ENCODE measurements at places on chromosomes 7 and 10. TPM values are rescaled to one million over a fixed set of nuclear protein-coding genes. Genes with fewer than 3 reads are reported as not detected.
A peak's percentile ranks its signal among the peaks of the same experiment; 100 is the strongest.

GRCh38 chr10:3776796-3777571 lies 8.0 kb downstream of the KLF6 start:
- no peak for DNase-seq

The VIPR2 gene
- not detected for total RNA-seq

The DNAJC12 gene
- total RNA-seq, result 0.17 TPM

DNA sequence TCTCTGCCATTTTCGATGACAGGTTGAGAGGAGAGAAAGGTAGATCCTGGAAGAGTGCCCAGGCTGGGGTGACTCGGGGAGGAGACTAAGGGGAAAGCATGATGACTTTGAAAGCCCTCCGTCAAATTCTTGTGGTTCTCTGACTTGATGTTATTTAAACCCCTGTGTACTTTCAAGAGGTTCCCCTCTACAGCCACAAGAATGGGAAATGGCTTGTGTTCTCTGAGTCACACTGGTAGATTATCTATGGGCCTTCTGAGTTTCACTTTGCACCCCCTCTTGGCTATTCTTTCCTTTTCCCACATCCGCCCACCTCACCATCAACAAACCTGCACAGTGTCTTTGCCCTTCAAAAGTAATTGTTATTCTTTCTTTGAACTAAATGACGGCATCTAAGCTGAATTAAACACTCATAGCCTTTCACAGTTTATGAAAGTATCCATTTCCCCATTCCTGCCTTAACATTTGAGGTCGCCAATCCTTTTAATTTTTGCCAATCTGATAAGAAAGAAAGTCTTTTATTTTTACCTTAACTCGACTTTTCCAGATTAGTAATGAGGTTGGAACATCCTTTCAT lies 24.1 kb downstream of the PRF1 start:
- peak; percentile 76 for DNase-seq

DNA sequence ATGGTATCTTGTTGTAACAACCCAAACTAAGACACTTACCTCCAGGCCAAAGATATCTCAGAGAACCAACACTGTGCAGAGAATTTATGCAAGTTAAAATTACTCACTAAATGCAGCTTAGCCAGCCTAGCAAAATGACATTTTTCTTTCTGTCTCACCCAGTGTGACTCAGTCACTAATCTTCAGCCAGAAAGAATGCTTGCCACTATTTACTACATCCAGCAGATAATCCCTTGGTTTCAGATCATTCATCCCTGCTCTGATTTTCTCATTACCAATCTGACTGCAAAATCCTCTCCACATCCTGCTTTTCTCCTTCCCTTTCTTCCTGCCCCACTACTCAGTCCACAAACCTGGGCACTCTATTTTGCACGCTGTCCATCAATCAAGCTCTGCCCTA lies 93.5 kb upstream of the NEBL start:
- peak; percentile 13 for DNase-seq

- DNase-seq, result peak; percentile 82
These were observed 21.8 kb downstream of the RPA3 start for GRCh38 chr7:7696458-7697119.

The FXYD4 gene
- total RNA-seq, result not detected

DNA sequence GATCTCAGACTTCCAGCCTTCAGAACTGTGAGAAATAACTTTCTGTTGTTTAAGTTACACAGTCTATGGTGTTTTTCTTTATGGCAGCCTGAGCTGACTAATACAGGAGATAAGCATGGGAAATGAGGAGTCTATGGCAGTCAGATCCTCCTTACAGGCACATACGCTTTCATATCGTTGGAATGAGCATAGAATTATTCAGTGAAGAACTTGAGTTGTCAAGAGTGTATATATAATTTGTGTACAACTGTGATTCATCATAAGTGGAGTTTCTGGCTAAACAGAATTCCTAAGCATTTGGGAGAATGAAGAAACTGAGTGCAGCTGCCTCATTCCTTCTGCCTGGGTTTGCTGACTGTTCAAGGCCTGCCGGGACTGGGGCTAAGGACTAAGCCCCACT lies 516.7 kb downstream of the ADRA2A start:
- no peak for DNase-seq

The CUTC gene
- total RNA-seq, result 13.7 TPM

DNA sequence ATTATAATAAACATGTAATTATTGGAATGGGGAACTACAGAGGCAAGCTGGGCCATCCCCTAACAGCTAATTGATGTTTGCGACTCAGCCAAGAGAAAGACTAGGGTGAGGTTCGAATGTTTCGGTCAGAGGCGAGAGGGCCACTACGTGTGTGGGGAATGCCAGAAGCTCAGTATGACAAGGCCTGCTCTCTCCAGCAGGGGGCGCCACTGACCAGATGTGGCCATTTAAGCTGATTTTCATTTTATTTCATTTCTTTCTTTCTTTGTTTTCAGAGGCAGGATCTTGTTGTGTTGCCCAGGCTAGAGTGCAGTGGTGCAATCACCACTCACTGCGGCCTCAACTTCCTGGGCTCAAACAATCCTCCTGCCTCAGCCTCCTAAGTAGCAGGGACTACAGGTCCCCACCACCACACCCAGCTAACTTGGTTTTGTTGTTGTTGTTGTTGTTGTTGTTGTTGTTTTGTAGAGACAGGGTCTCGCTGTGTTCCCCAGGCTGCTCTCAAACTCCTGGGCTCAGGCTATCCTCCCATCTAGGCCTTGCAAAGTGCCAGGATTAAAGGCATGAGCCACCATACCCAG lies 38.1 kb downstream of the TMEM130 start:
- no peak for DNase-seq

DNA sequence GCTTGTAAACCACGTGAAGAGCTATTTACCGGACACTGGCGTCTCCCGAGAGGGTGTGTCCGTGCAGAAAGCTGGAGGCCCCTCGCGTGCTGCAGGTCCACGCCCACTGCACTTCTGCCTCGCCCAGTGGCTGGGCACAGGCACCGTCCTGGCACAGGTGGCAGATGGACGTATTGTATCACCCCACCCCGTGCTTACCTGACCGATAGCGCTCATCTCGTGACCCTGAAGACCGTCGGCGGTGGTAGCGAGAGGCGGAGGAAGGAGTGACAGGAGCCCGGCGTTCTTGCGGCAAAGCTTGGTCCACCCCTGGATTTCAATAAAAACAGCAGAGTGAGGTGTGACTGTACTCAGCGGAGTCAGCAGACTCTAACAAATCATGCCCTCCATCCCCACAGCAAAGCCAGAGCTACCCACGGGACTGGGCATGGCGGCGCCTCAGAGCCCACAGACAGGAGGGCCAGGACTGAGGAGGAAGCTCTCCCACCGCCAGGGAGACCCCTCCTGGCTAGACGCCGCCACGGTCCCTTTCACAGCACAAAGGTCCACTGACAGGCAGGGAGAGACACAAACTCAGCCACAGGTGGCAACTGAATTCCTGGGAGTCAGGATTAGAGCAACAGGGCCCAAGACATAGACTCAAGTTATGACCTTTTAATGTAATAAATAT lies 217.1 kb downstream of the DIP2C start:
- no peak for DNase-seq

DNA sequence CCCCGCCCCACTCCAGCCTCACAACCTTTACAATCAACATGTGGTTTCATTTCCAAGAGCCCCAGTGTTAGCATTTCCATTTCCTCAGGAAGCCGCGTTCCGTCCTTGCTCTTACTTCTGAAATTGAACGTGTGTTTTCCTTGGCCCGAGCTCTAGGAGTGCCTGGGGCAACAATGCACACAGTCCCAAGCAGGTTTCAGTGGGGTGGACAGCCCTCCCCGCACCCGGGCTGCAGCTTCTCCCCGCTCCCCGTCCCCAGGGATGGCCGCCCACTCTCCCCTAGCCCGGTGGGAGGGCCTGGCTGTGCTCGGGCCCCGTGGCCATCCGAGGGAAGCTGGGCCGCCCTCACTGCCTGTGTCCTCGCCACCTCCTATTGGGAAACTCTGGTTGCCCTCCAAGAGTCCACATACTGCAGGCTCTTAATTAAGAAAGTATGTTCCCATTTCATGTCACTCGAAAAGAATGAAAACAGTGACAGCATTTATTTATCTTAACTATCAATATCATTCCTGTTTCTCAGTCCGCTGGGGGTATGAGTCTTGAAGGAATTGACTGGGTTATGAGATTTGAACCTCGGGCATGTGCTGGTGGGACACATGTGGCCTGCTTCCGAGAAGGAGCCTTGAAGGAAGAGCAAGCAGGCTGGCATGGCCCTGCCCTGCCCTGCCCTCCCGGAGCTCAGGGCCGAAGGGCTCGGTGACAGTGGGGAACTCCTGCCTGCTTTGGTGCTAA lies 163.8 kb downstream of the GRK5 start:
- DNase-seq, result no peak

DNA sequence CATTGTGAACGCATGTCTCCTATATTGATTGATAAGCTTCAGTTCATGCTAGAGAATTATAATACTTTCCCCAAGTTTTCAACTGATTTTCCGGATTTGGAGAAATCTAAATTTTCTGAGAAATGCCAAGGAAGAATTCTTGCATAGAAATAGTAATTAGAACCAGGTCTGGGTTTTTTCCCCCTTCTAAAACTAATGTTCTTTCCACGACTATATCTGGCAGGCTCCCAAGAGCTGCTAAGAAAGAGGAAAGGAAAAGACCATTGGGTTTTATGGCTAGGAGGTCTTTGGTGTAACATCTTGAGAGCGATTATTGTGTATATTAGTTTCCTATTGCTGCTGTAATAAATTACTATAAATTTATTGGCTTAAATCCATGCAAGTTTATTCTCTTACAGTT lies 71.8 kb upstream of the CACNB2 start:
- DNase-seq, result no peak

The SORBS1 gene
- total RNA-seq, result 8.5 TPM

The PDK4 gene
- 0.29 TPM for total RNA-seq

- DNase-seq, result no peak
These were observed 37.3 kb downstream of the DNAH11 start for GRCh38 chr7:21580073-21580521.

The LIPJ gene
- total RNA-seq, result not detected

DNA sequence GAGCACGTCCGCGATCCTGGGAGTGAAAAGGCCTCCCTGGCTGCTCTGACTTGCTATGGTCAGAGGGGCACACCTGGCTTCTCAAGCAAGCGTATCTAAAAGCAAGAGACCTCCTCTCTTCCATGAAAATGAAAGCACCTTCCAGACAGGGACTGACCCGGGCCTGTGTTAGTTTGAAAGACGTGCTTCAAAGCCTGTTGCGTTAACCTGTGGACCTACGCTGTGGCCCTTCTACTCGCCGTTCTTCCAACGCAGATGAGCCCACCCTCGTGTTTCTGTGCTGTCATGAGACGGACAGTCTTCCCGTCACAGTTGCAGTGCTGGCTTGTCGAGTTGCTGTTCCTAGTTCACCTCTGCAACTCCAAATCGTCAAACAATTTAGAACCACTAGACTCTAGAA lies 15.5 kb upstream of the GDI2 start:
- no peak for DNase-seq

The TCAF2 gene
- 0.07 TPM for total RNA-seq

DNA sequence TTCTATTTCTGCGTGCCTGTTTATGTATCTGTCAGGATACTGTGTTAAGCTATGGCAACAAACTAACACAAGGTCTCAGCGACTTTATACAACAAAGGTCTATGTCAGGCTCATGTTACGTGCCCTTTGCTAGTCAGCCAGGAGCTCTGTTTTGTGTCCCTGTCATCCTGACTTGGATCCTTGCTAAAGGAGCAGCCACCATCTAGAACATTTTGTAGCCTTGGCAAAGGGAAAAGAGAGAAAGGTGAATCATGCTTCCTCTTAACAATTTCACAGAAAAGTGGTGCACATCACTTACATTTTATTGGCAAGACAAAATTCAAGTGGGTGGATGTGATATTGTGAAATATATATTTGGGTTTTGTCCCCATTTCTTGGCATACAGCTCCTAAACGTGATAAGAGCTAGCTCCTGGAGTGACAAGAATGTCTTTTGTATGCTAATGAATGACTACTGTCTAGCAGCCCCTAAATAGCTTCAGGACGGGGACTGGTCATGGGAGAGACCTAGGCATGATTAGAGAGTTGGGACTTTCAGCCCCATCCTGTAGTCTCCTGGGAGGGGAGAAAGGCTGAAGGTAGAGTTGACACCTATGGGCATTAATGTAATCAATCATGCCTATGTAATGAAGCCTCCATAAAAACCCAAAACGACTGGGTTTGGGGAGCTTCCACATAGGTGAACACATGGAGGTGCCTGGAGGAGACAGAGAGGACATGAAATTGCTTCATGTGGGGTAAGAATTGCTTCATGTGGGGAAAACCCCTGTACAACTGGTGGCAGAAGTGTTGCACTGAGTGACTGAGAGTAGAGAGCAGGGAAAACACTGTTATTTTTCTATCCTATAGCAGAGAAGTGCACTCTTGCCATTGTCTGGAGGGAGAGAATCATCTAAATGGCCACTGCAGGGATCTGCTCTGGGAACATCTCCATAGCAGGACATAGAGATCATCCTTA lies 33.0 kb downstream of the MRPL32 start:
- DNase-seq, result no peak

DNA sequence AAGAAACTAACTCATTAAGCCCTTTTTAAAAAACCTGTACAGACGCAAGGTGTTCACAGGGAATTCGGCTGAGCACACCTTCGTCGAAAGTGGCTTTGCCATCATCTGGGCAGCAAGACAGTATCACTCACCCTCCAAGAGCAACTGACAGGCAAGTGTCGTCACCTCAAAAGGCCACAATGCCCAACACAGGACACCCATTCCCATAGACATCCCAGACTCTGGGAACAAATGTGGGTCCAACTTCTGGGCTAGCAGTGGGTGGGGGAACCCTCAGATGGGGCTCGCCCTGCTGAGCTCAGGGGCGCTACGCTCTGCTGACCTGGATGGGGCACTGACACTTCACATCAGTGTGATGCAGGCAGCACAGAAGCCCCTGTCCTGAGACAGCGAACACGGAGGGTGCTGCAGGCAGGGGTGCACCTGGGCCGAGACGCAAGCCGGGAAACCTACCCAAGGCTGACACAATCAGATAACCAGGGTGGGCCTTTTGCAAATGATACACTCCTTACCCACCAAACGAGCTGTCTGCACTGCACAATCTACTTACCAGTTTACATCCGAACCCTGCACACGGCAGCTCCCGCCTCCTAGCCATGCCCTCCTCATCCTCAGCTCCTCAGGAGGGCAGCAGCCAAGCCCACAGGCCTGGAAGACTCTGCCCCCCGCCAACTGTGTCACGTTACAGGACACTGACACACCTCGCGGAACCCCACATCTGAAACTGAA lies 1.7 kb downstream of the DIP2C start:
- no peak for DNase-seq
